Naive thymus-derived CD8-positive, alpha-beta T cell (primary cell): ENCODE measurements at places on chromosomes 13 and 19.

- no peak for DNase-seq
Observed at GRCh38 chr13:106047859-106048258, 487.6 kb downstream of the EFNB2 start.

- DNase-seq = no peak
Observed at GRCh38 chr19:29676586-29676985, 11.3 kb downstream of the PLEKHF1 start.

GRCh38 chr19:46737761-46738171 lies 8.1 kb upstream of the FKRP start:
- no peak for DNase-seq

GRCh38 chr13:109595471-109595870 lies 190.9 kb downstream of the IRS2 start:
- no peak for DNase-seq

DNA sequence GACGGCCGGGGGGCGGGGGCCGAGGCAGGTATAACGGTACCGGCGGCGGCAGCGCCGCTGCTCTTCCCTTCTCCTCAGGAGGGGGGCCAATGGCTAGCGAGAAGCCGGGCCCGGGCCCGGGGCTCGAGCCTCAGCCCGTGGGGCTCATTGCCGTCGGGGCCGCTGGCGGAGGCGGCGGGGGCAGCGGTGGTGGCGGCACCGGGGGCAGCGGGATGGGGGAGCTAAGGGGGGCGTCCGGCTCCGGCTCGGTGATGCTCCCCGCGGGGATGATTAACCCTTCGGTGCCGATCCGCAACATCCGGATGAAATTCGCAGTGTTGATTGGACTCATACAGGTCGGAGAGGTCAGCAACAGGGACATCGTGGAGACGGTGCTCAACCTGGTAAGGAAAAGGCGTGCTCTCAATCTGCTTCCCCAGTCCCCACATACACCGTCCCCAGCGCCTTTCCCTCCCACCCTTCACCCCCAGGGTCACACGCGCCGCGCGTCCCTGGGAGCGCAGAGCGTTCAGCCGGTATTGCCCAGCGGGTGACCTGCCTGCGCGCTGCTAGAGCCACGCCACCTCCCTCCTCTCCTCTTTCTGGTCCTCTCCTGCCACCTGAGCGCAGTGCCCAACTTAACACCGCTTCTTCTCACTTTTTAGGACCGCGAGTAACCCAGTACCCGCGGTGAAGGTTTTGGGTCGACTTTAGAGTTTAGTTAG lies 814 bp downstream of the NBEA start:
- DNase-seq = no peak

DNA sequence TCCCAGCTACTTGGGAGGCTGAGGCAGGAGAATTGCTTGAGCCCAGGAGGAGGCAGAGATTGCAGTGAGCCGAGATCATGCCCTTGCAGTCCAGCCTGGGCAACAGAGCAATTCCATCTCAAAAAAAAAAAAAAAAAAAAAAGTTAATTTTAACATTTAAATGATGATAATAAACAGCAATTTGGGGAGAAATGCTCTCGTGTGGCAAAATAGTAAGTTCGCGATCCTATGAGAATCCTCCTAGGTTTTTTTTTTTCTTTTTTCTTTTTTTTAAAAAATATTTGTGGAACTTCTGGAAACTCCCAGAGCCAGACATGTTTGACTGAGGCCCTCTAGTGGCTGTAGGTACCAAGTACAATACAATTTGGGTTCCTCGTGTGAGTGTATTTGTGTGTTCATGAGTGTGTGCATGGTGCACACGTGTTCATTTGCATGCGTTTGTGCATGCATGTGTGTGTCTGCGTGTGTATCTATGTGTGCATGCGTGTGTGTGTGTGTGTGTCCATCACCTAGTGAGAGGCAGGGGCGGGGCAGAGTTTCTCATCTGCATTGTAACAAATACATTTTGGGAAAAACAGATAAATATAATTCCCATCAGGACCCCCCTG lies 31.2 kb downstream of the TMPRSS9 start:
- DNase-seq = peak; percentile 43

DNA sequence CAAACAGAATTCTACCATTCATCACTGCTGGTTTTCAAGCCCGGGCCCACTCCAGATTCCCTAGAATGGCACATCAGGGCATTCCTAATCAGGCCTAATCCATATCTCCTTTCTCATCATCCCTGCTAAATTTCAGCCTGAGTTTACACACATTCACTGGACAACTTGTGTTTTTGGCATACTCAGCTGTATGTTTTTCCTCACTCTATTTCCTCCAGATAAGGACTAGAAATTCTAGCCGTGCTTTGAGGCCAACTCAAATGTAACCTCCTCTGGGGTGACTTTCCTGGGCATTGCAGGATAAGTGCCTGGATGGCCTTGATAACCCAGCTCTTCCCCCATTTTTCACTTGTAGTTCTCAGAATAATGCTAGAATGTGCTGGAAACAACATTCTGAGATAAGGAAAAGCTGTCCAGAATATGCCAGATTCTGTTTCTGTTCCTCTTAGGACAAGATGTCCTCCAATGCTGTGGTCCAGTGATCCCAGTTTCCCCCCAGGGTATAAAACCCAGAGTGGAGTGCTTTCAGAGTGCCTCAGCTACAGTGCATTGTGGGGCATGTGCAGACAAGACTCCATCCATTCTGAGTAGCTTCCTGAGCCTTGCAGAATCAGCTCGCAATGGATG lies 66.9 kb upstream of the CLDN10 start:
- DNase-seq = no peak

DNA sequence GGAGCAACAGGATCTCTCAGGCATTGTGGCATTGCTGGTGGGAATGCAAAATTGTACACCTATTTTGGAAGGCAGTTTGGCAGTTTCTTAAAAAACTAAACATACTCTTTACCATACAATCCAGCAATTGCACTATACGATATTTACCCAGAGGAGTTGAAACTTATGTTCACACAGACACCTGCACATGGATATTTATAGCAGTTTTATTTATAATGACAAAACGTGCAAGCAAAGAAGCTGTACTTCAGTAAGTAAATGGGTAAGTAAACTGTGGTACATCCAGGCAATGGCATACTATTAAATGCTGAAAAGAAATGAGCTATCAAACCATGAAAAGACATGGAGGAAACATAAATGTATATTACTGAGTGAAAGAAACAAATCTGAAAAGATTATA lies 71.6 kb upstream of the UBAC2 start:
- no peak for DNase-seq

DNA sequence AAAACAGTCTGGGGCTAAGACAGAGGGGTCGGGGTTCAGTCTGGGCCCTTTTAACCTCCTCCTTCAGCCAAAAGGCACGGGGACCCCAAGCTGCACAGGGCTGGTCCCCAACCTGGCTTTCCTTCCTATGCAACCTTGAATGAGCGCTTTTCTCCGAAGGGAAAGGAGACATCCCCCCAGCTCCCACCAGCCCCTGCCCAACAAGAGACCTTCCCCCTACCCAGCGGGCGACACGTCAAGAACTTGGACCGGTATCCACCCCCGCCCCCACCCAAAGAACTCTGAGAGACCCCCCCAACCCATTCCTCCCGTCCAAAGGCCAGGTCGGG lies 35.0 kb upstream of the NANOS3 start:
- DNase-seq = no peak
